BJ (cell line): ENCODE measurements at places on chromosomes 12 and 14.

DNA sequence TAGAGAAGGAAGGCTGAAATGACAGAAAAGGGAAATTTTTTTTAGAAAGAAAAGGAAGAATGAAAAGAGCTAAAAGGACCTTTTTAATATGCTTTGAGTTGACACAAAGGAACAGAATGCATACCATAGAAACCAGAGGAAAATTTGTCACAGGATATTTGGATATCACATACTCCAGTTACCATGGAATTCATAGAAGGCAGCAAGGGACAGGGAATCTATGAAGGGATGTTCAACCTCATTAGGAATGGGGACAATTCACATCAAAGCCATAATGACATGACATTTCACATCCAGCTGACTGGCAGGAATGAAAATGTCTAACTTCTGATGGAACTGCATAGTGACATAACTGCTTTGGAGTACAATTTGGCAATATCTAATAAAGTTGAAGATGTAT is 469.4 kb downstream of the CCER1 start:
- no peak for DNase-seq

- DNase-seq = no peak
Measured at GRCh38 chr14:102523569-102524450, 14.2 kb upstream of the ANKRD9 start.

GRCh38 chr14:66624336-66624937 is 116.5 kb downstream of the GPHN start:
- DNase-seq = no peak

- no peak for DNase-seq
Measured at GRCh38 chr14:32913725-32914124, 25.0 kb upstream of the NPAS3 start.

DNA sequence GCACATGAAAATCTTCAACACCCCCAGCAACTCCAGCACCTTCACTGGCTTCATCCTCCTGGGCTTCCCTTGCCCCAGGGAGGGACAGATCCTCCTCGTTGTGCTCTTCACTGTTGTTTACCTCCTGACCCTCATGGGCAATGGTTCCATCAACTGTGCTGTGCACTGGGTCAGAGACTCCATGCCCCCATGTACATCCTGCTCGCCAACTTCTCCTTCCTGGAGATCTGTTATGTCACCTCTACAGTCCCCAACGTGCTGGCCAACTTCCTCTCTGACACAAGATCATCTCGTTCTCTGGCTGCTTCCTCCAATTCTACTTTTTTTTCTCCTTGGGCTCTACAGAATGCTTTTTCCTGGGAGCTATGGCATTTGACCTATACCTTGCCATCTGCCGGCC is 11.5 kb upstream of the OR11G2 start:
- DNase-seq = no peak

DNA sequence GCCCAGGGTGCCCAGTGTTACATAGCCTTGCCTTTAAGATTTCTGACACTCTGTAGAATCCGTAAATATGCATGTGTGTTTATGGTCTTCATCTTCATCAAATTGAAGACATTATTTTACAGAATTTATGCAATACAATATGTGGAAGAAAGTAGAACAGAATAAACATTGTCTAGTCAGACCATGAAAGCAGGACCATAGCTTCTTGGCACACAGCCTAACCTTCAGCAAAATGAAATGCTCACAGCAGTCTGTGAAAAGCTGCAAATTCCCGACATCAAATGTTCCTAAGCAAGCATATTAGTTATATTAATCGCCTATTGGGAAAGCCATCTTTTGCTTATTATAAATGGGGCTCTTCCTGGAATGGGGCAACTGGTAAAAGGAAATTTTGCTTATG is 111.3 kb upstream of the GARIN2 start:
- no peak for DNase-seq

- DNase-seq = no peak
Measured at GRCh38 chr12:94092516-94093241, 55.7 kb upstream of the PLXNC1 start.

DNA sequence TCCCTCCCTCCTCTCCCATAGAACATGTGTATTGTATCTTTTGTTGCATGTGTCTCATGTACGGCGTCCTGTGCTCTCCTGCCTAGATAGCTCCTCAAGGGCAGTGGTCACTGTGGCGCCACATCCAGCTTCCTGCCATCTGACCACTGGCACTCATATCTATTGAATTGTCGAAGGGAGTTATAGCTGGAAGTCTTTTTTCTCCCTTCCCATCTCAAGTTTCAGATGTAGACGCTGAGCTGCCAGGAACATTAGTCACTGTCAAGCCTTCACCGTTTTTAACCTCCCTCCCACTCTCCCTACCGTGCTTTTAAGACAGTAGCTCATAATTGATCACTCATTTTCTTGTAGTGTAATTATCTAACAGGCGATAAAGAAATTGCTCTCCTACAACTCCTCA is 33.0 kb downstream of the MTHFD1 start:
- DNase-seq = no peak

DNA sequence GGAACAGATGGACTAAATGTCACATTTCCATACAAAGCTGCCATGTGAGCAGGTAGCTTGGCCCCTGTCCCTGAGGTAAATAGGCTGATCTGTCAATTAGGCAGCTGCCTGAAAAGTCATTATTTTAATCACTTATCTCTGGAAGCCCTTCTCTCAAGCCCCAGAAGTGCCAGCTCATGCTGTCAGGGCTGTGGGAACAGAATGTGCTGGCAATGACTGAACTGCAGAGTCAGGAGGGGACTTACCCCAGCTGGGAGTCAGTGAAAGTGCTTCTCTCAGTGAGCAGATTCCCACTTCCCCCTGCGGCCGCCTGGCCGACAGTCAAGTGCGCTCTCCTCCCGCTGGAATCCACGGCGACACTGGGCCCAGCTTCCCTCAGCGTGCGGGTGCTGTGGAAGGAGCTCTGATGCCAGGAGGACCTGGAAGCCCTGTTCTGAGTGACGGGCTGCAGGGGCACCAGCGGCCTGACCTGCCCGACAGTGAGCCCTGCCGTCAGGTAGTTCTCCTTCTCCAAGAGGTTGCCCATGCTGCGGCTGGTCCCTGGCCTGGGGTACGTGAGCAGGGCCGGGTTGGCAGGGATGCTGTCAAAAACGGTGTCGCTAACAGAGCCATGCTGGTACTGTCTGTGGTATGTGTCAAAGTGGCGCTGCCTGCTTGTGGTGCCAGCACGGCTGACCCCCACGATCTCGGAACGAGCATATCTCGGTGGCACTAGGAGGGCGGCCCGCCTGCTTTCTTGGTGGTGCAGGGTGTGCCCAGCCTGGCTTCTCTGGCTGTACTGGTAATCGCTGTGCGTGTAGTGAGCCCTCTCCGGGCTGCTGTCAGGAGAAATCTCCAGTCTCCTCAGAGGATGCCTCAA is 18.7 kb downstream of the PKP2 start:
- DNase-seq = no peak

DNA sequence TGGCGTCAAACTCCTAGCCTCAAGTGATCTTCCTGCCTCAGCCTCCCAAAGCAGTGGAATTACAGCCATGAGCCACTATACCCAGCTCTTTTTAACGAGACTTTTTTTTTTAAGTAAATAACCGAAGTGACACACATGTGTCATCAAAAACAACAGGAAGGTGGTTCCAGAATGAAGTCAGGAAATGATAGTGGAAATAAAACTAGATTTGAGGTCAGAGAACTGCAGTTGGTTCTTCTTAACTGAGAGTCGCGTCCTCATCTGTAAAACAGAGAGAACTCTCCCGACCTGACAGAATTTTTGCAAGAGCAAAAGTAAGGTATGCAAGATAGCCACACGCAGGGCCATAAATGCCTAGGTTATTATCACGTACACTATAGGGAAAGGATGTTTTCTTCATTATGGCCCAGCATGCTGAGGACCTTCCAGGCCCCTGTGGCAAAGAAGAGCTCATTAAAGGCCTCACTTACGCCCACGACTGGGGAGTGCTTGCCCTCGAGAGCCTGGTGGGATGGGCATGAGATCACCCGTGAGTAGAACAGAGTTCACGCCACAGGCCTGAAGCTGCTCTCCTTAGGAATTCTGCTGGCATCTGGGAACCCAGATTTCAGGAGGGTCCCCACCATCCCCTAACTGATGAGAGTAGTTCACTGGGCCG is 67.2 kb downstream of the SCARB1 start:
- DNase-seq = no peak

DNA sequence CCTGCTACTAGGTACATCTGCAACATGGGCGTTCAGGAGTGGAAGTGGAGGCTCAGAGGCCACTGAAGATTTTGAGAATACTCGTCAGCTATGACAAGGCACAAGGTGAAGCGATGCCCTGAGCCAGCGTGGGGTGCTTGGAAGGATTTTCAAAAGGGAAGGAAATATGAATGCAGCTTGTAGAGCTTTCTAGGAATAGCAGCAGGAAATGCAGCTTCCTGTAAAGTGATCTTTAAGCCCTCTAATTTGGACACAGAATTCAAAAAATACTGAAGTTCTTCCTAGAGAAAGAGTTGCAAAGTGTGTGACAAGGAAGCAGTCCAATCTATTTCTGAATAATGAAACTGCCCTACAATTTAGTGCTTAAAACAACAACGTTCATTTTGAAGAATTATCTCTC is 13.2 kb upstream of the C1S start:
- DNase-seq = no peak

DNA sequence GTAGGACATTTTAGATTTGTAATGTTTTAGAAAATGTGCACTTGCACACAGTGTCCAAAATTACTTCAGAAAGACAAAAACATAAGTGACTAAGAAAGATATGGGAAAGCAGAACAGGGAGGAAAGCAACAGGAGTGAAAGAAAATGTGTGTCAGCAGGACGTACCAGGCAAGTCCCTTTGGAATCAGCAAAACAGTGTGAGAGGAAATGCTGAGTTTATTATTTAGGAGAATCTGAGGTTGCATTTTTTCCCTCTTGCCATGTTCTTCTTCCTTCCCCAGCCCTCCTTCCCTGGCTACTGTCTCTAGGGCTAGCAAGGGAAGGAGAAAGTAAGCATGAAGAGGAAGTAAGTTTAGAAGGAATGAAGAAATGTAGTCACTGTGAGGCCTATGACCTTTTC is 67.7 kb upstream of the CD163 start:
- DNase-seq = no peak

DNA sequence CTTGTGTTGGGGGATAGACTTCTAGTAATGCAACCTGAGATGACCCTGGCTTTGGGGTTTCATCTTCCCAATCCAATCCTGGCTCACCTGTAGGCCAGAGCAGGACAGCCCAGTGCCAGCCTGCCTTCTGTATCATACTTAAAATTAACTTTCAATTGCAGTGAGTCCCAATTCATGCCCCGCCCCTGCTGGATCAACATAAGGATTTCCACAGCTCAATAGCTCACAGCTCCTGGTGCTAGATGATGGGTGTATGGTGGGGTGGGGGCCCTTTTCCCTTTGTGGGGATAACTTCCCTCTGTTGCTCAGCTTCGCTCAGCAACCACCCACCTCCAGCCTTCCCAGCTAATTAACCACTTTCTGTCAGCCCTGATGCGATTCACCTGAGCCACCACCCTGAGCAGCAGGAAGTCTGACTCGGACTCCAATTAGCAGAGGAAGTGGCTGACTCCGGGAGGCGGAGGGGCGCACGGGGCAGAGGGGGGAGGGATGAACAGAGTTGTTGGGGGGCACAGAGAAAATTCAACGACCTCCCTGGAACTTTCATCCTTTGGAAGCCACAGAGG is 24.3 kb upstream of the CHGA start:
- DNase-seq = no peak

GRCh38 chr12:25119020-25119419 is 75.9 kb downstream of the DNAI7 start:
- no peak for DNase-seq

DNA sequence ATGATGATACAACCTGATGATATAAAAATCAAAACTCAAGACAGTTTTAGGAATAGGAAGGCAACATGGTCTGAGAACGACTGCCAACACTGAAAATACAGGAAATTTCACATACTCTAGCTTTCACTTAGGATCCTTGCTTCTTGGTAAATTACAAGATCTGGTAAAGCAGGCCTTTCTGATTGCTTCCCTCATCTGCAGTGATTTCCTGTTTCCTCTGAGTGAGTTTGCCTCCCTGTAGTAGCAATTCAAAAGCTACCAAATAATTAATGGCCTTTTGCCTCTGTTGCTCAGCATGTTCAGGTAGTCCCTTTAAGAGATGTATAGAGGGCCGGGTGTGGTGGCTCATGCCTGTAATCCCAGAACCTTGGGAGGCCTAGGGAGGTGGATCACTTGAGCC is 2.0 kb upstream of the IRAK3 start:
- DNase-seq = no peak

DNA sequence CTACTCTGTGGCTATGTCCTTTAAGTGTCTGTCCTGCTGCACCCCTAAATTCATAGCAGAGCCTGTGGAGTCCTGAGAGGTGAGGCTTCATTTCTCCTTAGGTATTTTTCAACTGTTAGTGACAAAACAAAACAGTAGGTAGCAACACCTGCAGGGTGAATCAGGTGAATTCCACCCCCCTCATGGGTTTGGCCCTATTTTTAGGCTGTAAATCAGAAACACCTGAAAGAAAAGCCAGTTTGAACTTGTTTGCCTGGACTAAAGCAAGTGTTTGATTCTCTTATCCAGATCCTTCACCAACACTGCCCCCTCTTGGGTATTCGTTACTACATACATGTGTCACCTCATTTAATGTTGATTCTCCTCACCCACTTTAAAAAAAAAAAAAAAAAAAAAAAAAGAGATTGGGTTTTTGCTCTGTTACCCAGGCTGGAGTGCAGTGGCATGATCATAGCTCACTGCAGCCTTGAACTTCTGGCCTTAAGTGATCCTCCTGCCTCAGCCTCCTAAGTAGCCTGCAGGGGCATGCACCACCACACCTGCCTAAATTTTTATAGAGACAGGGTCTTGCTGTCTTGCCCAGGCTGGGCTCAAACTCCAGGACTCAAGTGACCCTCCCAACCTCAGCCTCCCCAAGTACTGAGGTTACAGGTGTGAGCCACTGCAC is 10.3 kb downstream of the TBPL2 start:
- peak; percentile 32 for DNase-seq

DNA sequence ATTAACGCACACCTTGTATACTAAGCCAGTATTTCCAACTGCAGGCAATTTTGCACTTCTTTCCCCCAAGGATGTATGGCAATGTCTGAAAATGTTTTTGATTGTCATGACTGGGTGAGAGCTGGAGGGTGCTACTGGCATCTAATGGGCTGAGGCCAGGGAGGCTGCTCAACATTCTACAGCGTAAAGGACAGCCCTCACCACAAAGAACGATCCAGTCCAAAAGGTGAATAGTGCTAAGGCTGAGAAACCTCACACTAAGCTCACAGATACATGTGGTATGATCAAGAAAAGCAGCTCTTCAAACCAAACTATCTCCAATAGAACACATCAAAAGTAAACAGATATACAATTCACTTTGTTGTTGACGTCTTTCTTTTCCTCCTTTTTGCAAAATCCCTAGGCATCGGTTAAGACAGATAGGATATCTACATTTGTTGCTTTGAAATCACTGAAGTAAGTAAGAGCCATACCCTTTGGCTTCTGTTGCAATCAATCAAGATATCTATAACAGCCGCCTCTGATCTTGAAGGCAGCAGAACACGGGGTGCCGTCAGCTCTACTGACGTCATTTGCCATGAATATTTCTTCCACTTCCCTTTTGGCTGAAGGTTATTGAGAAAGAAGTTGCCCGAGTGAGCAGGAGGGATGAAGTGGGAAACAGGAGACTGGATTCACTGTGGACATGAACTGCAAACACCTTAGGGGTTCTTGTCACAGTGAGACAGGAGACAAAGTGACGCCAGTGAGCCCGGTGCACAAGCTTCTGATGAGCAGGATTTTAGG is 218.3 kb downstream of the FOXN3 start:
- no peak for DNase-seq

GRCh38 chr12:75877763-75878621 is 153.6 kb downstream of the PHLDA1 start:
- no peak for DNase-seq
